ENCODE measurements at places on chromosomes 6 and 20.
A peak's percentile ranks its signal among the peaks of the same experiment; 100 is the strongest.

GRCh38 chr6:139547122-139547776, 172.8 kb upstream of the CITED2 start:
- peak; percentile 47 for DNase-seq

DNA sequence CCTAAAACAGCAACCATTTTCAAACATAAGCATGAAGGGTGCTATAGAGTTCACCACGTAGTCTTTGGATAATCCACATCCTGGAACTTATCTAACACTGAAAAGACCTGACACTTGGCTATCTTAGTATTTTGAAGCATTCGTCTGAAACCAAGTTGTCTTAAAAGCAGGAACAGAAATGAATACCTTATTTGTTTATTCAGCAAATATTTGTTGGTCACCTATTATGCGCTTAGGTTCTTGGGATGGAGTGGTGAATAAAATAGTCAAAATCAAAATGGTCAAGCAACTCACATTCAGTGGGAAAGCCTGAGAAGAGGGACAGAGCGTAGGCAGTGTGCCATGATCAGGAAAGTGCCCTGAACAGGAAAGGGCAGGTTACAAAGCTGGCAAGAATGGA, 188.4 kb upstream of the COL21A1 start:
- no peak for DNase-seq

- no peak for DNase-seq
These were observed at the start of gene TULP4 for GRCh38 chr6:158312165-158312564. Gene TULP4 (plus strand): TSS chr6:158312465. CDS start chr6:158314017, 1,552 bp downstream.

- DNase-seq: no peak
These were observed 7.9 kb upstream of the MYT1 start for GRCh38 chr20:64156136-64156885.

GRCh38 chr6:170423814-170424603, 117.5 kb downstream of the FAM120B start:
- DNase-seq: no peak

- no peak for DNase-seq
These were observed 16.7 kb downstream of the PLAGL2 start for GRCh38 chr20:32190616-32191415.

DNA sequence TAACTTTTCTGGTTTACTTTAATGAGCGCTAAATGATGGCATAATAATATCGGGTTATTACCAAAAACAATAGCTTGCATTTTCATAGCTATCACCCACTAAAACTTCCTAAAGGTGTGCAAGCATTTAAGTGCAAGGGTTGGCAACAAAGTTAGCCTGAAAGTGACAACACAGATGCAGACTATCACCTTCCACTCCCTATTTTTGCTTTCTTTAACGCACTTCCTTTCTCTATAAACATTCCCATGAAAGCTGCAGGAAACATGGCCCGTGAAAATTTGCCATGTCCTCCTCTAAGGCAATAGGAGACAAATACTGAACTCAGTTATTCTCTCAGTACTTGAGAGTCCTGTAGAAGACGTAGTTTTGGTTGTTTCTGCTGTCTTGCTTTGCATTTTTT, 2.7 kb downstream of the MYCT1 start:
- DNase-seq: no peak

- DNase-seq: no peak
These were observed 110.5 kb downstream of the IRF4 start for GRCh38 chr6:501891-502601.

DNA sequence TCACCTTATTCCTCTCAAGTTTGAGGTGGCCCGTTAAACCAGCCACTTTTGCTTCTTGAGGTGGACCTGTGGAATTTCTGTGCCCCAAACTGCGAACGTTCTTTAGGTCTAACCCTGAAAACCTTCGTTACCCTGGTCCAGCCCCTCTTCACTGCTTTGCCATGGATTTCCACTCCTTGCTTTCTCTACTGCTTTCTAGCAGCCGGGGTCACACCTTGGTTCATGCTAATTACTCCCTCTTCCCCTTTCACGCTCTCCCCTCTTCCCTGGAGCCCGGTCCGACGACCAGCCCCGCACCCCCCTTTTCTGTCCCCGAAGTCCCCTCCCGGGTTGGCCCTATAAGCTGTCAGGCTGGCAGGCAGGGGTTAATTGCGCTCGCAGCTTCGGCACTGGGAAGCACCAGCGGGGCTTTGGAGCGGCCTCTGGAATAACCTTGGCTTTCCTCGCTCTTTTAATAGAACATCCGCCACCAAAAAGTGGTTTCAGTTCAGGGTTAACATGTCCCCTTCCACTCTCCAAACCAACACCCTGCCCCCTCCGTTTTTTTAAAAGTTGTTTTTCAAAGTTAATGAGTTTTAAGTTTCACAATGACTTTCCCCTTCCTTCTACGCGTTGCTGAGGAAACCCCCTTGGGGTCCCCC, 1.4 kb upstream of the HIVEP1 start:
- DNase-seq: peak; percentile 78

DNA sequence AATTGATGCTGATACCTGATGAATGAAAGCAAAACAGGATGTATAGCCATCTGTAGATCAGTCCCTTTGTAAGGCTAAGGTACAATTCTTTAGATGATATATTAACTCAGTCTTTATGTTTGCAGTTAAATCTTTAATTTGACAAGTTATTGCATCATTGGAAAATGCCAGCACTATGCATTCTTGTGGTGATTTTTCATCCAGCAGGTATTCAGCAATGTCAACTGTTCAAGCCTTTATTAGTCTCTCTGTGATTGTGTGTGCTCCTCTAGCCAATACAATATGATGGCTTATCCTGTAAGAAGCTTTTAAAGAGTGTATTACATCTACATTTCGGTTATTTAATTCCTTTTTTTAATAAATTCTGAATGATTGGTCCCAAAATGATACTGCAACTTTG, 34.3 kb downstream of the HLA-DMB start:
- peak; percentile 80 for DNase-seq

DNA sequence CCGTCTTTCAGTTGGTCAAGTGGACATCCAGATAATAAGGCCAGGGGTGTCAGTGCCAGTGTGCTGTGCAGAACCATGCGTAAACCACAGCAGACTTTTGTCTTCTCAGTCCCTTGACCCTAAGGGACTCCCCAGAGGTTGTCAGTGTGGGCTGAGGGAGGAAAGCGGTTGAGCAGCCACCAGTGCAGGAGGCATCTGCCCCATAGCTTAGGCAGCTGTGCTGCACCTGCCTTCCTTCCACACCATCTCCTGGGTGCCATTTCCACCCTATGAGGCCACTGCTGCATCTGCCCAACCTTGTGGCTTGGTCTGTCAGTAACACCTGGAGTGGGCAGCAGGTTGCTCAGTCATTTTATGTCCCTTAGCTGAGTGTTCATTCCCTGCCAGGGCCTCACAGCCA, 26.0 kb downstream of the PRPF6 start:
- no peak for DNase-seq

GRCh38 chr6:71080133-71080532, 123.3 kb upstream of the B3GAT2 start:
- DNase-seq: peak; percentile 2

DNA sequence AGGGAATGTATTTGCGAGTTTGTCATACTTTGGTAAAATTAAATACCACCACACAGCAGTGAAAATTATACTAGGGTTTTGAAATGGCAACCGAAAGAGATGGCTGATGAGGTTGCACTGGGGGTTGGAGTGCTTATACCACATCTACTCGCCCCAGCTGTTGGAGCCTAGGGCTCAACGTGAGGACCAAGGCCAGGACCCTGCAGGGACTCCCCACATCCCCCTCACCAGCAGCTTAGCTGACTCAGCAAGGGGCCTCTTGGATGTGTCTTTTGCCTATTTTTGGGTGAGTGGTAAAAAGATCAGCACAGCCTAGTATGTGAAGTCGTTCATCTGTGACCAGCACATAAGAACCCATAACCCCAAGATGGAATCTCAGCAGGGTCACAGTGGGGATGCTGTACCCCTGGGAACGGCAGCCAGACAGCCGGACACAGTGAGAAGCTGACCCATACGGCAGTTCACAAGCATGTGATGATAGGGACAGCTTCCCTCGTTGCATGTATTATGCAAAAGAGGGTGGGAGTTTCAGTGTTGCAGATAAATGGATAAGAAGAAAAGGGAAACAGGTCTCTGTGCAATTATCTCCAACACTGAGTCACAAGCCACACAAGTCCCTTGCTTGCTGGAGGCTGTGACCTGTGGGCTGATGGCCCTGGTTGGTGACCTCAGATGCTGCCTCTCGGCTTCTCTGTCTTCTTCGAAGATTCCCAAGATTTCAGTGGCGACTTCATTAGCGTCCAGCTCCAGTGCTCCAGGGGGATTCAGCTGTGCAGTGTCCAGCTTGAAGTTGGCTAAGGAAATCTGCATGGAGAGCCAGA, 20.9 kb upstream of the SPO11 start:
- no peak for DNase-seq

- no peak for DNase-seq
These were observed 161.9 kb downstream of the TAF4 start for GRCh38 chr20:61903575-61904340.

DNA sequence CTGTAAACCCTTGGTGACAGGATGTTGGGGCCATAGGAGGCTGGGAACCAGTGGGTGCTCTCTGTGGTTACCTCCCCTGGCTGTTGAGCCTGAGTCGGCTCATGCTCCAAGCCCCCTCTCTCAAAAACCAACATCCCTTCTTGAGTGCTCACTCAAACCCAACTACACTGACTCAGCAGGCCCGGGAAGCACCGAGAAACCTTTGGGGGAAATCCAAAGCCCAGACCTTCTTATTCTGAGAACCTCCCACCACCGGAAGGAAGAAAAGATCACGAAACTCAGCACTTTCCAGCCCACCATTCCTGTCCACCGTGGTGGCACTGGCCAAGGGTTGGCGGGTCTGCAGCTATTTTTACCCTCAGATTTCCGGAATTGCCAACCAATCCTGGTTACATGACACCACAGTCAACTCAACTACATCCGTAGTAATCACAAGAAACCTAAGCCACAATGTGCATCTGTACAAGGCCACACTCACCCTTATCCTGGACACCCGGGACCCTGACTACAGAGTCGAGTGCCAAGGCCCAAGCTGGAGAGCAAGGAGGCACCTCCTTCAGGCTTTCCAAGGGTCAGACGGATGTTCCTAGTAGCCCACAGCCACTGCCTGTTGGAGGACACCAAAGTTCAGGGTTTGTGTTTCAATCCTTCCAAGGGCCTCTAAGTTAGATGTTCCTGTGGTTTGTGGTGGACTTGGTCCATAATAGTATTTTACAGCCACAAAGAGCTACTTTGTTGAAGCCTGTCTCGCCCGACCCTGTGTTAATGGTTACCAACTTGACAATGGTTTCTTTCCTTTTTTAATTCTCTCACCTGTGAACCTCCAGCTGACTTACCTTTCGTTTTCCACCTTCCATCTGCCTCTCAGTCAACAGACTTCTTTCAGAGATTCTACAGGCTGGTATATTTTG, 317.0 kb downstream of the CDC5L start:
- DNase-seq: no peak

DNA sequence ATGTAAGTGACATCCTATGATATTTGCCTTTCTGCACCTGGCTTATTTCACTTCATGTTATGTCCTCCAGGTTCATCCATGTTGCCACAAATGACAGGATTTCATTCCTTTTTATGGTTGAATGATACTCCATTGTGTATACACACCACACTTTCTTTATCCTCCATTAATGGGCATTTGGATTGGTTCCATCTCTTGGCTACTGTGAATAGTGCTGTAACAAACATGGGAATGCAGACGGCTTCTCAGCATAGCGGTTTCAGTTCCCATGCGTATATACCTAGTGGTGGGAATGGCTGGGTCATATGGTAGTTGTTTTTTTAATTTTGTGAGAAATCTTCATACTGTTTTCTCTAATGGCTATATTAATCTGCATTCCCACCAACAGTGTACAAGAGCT, 14.8 kb downstream of the MTHFD1L start:
- DNase-seq: no peak

DNA sequence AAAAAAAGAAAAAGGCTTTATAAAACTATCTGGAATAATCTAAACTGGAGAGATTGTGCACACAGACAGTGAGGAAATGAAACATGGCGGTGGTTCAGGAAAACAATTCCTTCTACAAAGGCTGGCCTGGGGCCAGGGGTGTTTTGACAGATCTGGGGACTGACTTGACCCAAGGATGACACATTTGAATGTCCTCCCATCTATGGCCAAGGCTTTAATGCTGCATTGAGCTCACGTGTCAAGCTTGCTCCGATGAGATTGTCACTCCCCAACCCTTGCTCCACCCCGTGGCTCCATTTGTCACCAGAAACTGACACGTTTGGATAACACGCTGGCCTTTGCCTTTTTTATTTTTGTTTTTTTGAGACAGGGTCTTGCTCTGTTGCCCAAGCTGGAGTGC, 156.1 kb downstream of the ZFP64 start:
- DNase-seq: no peak

DNA sequence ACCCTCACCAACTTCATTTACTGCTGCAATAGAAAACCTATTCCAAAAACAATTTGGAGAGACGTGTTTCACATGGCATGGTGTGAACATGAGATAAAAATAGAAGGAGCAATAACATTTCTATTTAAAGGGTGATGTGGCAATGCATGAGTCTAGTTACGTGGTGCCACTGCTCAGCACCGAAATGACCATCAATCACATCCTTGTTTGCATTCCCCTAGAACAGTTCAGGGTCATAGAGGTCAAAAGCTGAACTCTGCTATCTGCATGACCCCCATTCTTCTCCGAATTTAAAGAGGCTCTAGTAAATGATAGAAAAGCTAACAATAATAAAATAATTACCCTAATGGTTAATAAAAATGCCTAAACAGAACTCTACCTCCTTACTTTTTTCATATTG, 29.5 kb downstream of the ROS1 start:
- DNase-seq: peak; percentile 11

DNA sequence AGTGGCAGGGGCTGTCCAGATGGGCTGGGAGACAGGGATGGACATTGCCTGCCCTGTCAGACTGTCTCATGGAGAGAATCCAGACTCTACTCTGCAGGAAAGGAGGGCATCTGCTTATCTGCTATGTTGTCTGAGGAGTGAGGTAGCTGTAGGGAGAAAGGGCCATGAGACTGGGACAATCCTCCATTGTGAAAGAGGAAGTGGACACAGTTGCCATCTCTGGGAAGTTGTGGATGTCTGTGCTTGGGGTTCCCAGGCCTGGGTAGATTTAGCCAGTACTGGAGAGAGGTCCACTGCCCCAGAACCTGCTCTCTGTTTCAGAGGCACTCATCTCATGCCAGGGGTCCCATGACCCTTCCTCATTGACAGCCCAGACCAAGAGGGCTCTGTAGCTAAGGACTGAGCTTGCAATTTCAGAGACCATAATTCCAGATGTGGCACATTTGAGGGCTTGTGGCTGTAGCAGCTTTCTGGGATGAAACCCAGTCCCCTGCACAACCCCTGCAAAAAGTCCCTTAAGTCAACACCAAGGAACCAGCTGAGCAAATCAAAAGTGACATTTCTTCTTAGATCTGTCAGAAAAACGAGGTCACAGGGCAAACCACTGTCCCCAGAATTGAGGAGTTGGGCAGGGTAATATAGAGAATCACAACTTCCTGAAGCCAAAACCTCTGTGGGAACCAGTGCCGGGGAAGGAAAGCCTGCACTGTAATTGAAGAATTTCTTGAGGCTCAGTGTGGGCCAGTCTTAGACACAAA, 4.1 kb upstream of the SIRPG start:
- DNase-seq: no peak

All from HCEC 1CT (cell line).